ENCODE measurements at places on chromosomes 2 and 18. TPM values are rescaled to one million over a fixed set of nuclear protein-coding genes. Genes with fewer than 3 reads are reported as not detected.

Gene PID1
- 38.8 TPM for total RNA-seq

Gene IGFBP2
- total RNA-seq, result 2.0 TPM

Gene DSG4
- not detected for total RNA-seq

Gene SCYGR2
- not detected for total RNA-seq

Gene CABLES1
- 20.5 TPM for total RNA-seq

Measured in bronchial smooth muscle cell (primary cell).